Stimulated activated CD8-positive, alpha-beta memory T cell treated with anti-CD3 and anti-CD28 coated beads, Interleukin-4, amount 100 ng/mL, for 4 hours (primary cell): ENCODE measurements at places on chromosomes 7 and 10.

- DNase-seq: no peak
Observed at GRCh38 chr7:13945670-13946069, 43.8 kb downstream of the ETV1 start.

GRCh38 chr10:90526721-90527120 is 331.1 kb downstream of the HTR7 start:
- no peak for DNase-seq

GRCh38 chr10:73922864-73923133 is 11.9 kb downstream of the PLAU start:
- no peak for DNase-seq

DNA sequence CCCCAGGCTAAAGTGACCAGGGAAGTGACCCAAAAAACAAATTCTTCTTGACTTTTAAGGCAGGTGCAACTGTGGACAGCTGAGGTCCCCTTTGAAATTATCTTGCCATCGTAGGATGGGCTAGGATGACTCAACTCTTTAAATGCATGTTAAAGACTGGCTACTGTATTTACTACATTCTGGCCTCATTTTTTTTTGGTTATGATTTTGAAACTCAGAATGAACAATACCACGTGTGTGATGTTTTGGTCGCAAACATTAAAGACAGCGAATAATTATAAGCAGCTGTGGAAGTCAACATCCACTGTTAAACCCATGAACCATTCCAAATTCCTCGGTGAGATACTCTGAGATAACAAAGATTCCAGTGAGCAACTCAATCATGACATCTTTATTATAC is 1.2 kb upstream of the SLC13A4 start:
- DNase-seq: no peak

DNA sequence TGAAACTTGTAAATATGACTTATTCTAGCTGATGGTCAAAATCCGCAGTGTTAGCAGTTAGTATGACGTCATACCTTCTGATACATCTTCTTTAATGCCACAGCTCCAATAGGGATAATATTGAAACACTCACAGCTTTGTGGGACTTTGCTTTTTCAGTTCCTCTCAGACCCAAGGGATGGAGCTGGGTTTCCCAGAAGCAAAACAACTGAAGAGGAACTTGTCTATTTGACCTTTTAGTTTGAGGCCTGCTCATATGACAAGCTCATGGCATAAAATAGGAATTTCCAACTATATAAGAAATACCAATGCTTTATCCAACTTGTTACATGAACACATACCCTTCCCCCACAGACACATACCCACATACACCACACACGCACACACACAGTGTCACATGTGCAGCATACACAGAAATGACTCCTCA is 31.6 kb upstream of the C10orf67 start:
- no peak for DNase-seq

DNA sequence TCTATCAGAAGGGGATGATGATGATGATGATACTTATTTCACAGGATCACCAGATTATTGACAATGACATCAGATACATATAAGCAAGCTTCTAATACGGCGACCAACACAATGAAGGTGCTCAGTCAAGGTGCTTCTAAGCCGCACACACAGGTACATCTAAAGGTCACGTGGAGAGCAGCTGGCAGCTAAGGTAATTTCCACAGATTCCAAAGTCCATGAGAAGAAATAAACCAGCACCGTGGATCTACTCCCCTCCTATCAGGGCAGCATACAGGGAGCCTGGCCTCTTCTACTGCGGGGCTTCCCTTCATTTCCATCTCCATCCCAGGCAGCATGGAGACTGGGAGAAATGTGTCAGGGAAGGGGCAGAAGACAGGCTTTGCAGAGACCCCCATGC is 37.5 kb downstream of the DENND11 start:
- DNase-seq: no peak

DNA sequence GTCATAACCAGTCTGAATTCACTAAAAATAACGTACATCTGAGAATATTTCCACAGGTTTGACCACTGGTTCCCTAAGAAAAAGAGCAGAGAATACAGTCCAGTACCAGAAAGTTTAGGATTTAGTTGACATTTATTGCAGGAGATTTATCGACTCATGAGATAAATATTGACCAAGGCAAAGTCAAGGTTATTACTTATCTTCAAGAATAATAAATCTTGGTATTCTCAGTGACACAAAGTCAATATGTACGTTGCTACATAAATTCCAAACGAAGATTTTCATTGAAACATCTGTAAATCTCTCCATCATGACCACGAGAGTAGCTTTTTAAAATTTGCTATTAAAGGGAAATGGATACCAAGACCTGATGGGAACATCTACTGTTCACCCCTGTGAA is 39.4 kb upstream of the GRB10 start:
- no peak for DNase-seq

DNA sequence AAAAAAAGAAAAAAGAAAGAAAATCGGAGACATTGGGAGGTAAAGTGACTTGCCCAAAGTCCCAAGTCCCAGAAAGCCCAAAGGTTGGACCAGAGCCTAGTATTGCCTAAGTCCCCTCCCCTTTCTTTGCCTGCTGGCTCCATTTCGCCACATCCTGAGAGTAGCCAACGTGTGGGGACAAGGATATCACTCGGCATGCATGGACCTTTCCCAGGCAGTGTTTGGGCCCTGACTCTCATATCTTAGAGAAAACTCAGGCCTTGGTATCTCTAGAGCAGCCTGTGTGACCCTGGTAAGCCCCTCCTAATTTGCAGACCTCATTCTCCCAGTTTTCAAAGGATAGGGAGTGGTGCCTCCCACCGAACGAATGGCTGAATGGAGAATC is 294.2 kb upstream of the ZMIZ1 start:
- DNase-seq: no peak

- no peak for DNase-seq
Observed at GRCh38 chr7:25617214-25617613, 388.9 kb upstream of the NPVF start.
